ENCODE measurements at places on chromosomes 16 and 17.

- no peak for DNase-seq
Observed at GRCh38 chr17:79659376-79659775, 48.5 kb upstream of the RBFOX3 start.

- no peak for DNase-seq
Observed at GRCh38 chr17:36503456-36504155, 17.1 kb downstream of the ZNHIT3 start.

DNA sequence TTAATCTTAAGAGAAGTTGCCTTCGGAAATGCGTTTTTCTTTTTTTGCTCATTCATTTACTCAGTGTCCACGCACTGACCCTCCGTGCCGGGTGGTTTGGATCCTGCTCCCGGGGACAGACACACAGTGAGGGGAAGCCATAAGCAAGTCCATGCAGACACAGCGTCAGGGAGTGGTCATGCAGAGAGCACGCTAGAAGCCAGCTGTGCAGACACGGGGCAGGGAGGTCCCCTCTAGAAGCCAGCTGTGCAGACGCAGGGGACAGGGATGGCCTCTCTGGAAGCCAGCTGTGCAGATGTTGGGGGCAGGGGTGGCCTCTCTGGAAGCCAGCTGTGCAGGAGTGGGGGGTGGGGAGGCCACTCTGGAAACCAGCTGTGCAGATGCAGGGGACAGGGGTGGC lies 4.8 kb downstream of the GAA start:
- no peak for DNase-seq

DNA sequence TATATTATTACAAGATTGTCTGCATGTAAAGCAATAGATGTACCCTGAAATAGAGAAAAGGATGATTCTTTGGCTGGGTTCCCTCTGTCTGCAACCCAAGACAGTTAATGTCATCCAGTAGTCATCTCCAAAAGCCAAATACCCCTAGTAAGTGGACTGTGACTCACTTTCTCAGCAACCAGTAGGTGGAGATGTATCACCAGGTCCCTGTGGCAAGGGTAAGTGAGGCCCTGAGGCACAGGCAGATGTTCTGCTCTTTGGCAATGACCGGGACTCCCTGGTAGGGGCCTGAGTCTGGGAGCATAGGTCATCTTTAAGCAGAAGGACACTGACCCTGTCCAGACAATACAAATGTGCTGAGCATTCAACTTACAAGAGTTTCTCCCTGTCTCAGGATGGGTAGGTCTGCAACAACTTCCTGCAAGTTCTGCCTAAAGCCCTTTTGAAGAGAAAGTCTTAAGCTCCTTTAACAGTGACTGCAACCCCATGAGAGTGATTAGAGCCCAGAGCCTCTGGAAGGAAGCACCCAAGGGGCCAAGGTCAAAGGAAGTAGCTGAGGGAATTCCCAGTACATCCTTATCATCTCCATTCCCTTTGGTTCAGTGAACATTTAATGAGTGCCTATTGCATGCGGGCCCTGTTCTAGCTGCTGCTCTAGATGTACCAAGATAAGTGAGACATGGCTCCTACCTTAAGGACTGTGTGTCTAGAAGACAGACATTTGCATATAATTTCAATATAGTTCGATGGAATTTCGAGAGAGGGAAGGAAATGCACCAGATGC lies 31.9 kb downstream of the PMP22 start:
- DNase-seq = no peak

GRCh38 chr16:8946544-8946943 lies 17.2 kb downstream of the USP7 start:
- DNase-seq = no peak

DNA sequence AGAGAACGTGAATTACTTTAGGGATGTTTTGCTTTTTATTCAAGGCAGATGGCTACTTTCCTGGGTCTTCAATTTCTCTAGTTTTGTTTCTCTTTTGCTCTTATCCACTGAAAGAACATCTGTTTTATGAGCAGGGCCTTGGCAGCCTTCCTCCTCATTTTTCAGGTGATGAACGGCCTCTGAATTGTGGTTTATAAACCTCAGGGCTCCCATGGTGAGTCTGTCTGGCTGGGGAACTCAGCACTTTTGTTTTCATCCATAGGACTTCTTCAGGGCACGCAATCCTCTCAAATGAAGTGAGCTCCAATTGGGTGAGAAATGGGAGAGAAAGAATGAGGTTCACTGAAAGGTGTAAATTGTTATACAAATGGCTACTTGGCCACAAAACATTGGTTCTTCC lies 186.4 kb upstream of the ERCC4 start:
- DNase-seq = no peak

DNA sequence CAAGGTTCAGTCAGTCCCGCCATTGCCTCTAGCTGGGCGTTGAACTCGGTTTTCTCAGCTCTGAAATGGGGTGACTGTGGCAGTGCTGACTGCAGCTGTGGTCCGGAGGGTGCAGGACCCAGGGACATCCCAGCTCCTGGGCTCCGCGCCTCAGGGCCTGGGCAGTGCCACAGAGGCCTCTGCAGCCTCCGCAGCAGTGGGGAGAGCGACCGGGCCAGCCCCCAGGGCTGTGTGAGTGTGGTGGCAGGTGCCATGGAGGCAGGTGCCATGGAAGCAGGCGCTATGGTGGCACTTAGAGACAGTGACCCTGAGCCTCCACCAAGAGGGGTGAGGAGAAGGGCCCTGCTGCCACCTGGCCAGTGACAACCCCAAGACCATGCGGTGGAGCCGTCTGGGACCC lies 30.9 kb downstream of the ZNF469 start:
- no peak for DNase-seq

DNA sequence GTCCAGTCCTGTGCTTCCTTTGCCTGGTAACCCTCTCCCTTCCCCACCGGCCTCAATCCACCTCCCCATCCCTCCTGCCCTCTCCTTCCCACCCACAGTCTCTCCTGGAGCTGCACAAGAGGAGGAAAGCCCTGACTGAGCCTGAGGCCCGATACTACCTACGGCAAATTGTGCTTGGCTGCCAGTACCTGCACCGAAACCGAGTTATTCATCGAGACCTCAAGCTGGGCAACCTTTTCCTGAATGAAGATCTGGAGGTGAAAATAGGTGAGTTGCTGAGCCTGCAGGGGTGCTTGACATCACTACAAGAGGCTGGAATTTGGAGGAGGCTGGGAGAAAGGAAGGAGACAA lies 1.3 kb downstream of the PLK1 start:
- no peak for DNase-seq

GRCh38 chr16:70526403-70526802 lies 2.8 kb downstream of the SF3B3 start:
- no peak for DNase-seq

DNA sequence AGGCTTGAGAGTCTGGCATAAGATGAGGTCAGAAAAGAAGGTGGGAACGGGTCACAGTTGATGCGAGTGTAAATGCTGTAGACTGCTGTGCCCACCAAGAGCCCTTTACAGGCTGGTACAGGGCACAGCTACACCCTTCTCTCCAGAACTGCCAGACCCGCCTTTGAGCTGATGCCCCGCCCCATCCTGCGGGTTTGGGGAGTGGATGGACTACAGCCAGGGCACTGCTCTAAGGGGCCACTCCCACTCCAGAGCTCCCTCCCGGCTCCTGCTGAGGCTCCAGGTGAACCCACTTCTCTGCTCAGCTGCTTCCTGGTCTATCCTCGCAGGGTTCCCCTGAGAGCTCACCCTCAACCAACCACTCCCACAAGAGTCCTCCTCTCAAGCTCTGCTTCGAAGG lies 12.3 kb downstream of the MEIOB start:
- no peak for DNase-seq

DNA sequence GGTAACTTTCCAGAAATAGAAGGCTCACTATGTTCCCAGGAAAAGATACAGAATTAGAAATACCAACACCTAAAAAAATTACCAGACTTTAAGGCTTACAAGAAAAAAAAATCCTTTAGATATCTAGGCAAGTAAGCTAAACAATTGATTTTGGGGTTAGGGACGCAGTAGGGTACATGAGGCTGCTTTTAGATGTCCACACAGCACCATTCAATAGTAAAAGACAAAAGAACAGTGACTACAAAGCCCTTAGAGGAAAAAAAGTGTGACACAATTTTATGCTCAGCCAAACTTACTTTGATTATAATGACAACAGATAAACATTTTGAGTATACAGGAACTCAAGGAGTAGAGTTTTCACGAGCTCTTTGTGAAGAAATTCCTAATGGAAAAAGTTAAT lies 29.9 kb downstream of the METTL16 start:
- DNase-seq = no peak

DNA sequence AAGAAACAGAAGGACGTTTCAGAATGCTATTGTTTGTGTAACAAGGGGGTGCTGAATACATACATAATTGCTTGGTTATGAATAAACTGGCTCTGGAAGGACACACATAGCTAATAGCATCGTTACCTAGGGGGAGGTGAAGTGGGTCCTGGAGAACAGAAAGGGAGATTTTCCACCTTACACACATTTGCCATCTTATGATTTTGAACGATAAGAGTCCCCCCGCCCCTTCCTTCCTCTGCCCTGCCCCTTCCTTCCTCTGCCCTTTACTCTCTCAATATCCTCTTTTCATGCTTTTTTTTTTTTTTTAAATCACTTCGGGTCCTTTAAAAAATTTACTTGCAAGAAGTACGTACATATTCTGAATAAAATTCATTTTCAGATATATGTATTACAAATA lies 902 bp upstream of the DHRS7B start:
- no peak for DNase-seq

DNA sequence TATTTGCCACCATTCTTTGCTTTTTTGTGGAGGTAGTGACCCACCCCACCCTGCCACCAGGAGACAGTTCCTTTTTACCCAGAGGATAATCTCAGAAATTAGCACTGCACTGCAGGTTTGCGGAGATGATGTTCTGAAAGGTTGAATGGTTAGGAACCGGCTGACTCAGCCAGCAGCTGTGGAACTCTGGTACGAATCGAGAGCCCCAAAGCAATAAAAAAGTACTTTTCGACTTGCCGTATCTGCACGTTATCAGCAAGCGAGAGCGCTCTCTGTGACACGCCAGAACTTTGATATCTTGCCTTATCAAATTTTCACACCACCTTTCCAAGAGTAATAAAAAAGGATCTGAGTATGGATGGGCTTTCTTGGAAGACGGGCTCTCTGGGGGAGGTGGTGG lies 96.3 kb upstream of the EEF2KMT start:
- no peak for DNase-seq

GRCh38 chr17:9199571-9200551 lies 178.6 kb downstream of the NTN1 start:
- no peak for DNase-seq

DNA sequence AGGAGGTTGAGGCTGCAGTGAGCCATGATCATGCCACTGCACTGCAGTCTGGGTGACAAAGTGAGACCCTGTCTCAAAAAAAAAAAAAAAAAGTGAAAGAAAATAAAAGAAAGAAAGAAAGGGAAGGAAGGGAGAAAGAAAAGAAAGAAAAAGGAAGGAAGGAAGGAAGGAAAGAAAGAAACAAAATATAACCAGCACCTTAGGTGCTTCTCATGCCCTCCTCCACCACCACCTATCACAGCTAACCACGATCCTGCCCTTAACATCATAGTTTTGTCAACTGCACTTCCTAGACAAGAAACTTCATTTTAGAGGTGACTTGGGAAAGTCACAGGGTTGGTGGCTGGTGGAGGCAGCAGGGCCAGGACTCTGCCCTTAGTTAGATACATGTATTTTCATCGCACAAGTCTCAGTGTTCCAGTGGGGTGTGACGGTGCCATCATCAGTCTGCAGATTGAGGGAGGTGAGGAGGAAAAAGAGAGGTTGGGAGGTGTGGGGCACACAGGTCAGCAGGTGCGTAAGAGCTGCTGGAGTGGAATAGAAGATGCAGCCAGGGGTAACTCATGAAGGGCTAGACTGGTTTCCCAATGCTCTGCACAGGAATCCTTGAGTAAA lies 10.0 kb downstream of the SUPT4H1 start:
- DNase-seq = no peak

DNA sequence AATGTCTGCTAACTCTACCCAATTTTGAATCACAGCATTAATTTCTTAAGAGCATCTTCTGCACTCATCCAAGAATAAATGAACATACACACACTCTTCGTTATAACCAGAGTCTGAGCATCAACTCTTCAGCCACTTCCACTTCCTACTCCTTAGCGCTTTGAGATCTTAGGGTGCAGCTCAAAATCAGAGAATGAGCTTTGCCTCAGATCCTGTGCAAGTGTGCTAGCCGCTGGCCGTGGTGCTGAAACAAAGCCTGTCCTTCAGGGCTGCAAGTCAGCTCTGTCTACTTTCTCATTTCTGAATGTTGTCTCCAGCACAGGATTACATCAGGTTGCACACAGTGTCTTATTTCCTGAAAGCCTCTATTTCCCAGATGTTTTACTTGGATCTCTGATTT lies 165.4 kb downstream of the AIPL1 start:
- no peak for DNase-seq

GRCh38 chr17:10758062-10758461 lies 28.2 kb upstream of the TMEM220 start:
- no peak for DNase-seq

GRCh38 chr17:17472333-17472920 lies 4.4 kb upstream of the MED9 start:
- no peak for DNase-seq

DNA sequence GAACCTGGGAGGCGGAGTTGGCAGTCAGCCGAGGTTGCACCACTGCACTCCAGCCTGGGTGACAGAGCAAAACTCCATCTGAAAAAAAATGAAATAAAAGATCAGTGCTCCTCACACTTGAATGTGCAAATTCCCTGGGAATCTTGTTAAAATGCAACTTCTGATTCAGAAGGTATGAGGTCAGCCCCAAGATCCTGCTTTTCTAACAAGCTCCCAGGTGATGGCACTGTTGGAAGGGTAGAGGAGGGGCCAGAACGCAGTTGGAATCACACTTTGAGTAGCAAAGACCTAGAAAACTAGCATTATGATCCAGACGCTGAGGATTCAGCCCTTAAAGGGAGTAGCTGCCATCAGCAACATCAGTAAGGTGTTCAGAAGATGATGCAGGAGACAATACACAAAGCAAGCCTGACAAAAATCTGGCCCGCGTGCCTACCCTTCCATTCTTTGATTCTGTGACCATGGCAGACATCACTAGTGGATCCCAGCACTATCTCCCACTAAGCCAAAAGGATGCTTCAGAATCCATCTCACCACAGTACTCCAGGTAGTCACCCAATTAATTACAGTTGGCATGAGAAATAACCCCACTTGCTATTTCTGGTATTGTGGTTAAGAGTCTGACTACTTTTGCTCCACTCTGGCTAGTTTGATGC lies 33.1 kb upstream of the MEIOC start:
- DNase-seq = no peak

Measured in NCI-H1105 (cell line).